ENCODE measurements at places on chromosomes 16 and 17. TPM values are rescaled to one million over a fixed set of nuclear protein-coding genes. Genes with fewer than 3 reads are reported as not detected.

The TEKT1 gene
- total RNA-seq, result not detected

DNA sequence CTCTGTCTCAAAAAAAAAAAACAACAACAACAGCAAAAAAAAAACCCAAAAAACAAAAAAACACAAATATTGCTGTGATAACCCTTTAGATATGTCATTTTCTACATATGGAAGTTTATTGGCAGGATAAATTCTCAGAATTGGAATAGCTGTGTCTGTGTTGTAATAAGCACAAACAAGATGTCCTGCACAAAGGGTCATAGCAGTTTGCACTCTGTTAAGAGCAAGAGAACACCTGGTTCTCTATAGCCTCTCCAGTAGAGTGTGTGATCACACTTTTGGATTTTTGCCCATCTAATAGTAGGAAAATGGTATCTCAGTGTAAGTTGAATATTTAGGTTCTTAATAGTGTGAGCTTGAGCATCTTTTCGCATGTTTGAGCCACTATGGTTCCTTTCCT is 60.4 kb downstream of the USP43 start:
- no peak for DNase-seq

The SEZ6 gene
- total RNA-seq, result 0.22 TPM

The RBFOX1 gene
- total RNA-seq, result not detected

The KRTAP4-4 gene
- total RNA-seq, result not detected

DNA sequence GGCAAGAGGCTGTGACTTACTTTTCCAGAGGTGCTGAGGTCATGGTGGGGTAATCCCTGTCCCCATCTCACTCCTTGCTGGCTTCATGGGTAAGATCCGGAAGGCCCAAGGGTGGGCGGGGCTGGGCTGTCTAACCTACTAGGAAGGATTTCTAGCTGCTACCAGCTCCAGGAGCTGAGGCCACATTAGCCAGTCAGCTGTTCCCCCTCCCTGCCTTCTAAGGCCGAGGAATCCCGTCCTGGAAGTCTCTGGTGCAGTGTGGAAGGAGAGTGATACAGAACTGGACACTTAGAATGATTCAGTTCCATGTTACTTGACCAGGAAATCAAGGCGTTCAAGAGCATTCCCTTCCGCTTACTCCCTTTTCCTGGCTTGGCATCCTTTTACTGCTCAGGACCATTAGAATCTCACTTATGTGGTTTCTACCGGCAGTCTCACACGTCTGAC is 8.9 kb downstream of the GNGT2 start:
- DNase-seq, result no peak
